GDM1 (cell line): ENCODE measurements at places on chromosomes 13 and 19.

GRCh38 chr13:35747594-35747993 is 271.1 kb upstream of the MAB21L1 start:
- no peak for DNase-seq

GRCh38 chr13:40362502-40362901 is 303.9 kb downstream of the FOXO1 start:
- DNase-seq: no peak

GRCh38 chr13:74778946-74779345 is 644.7 kb upstream of the KLF12 start:
- DNase-seq: no peak

- no peak for DNase-seq
Measured at GRCh38 chr19:5154129-5154798, 185.4 kb downstream of the KDM4B start.

DNA sequence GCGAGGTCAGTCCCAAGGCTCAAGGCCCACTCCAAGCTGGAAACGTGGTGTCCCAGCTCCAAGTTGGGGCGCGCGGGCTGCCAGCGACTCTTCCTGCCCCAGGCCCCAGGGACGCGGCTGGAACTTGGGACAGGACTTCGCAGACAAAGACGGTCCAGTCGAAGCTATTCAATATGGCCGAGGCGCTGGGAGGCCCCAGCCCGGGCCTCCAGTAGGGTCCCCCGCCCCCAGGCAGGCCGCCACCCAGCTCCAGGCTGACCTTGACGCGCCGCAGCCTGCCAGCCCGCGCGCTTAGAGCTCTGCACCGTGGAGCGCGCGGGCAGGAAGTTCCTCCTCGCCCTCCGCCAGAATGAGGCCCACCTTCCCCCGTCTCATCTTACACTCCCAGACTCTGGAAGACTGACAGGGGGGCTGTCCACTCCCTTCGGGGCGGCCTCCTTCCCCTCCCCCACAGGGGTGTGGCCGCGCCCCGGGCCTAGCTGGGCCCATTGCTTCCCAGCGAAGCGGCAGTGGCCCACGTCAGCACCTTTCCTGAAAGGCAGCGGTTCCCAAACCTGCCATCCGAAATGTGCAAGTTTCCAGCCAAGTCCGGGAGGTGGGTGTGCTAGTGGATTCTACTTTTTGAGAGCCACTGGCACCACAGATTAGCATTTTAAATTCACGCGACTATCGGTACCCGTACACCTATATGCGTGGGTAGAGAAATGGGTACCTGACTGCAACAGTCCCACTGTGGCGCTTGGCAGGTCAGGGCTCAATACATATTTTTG is at the start of gene CCDC8:
CCDC8 (minus strand) TSS at position 303 of the 770 bp plus-strand sequence. CDS start 754 bp downstream, outside the sequence.
- peak; percentile 56 for DNase-seq

- DNase-seq: no peak
Measured at GRCh38 chr13:23321535-23322241, 111.8 kb downstream of the SACS start.

DNA sequence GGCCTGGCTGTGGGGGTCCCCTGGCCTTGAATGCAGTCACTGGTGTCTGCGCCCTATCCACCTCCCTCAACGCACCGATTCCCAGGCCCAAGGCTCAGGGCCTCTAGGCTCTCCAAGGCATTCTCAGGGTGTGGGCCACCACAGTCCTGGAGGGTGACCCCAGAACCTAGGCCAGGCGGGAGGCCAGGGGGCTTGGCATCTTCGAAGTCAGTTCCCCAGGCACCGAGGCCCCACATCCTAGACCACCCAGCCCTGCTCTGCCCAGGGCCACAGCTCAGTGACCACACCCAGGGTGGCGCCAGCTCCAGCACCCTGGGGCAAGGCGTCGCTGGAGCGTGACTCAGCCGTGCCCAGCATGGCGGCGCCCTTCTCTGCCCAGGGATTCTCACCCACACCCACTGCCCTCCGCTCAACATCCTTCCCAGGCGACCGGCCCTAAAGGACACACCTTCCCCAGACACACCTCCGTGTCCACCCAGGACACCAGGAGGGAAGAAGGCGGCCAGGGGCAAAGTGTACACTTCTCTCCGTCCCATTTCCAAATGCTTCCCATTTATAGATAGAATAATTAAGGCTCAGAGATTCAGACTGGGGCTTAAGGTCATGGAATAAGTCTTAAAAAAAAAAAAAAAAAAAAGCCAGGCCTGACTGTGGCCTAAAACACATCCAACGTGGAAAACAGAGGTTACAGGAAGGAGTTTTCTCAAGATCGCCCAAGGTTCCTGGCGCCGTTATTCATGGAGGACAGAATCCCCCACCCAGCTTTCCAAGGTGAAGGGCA is 36.4 kb upstream of the NANOS3 start:
- no peak for DNase-seq

- no peak for DNase-seq
Measured at GRCh38 chr19:18227781-18228271, 1.6 kb upstream of the PDE4C start.

- DNase-seq: no peak
Measured at GRCh38 chr13:67071918-67072598, 158.1 kb downstream of the PCDH9 start.

DNA sequence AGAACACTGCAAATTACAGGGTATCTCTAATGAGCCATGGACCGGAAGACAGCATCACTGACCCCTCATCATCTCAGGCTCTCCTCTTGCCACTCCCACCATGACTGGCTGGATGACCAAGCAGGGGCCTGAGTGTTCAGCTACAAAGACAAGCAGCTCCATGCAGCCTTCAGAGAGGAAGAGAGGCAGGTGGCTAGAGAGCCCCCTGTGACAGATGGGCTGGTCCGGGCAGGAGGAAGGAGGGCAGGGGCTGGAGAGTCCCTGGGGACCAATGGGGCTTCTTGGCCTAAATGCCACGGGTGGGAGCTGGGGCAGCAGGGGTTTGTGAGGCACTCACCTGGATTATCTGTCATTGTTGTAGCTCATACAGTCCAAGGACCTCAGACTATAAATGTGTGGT is 12.8 kb upstream of the RASA3 start:
- no peak for DNase-seq

DNA sequence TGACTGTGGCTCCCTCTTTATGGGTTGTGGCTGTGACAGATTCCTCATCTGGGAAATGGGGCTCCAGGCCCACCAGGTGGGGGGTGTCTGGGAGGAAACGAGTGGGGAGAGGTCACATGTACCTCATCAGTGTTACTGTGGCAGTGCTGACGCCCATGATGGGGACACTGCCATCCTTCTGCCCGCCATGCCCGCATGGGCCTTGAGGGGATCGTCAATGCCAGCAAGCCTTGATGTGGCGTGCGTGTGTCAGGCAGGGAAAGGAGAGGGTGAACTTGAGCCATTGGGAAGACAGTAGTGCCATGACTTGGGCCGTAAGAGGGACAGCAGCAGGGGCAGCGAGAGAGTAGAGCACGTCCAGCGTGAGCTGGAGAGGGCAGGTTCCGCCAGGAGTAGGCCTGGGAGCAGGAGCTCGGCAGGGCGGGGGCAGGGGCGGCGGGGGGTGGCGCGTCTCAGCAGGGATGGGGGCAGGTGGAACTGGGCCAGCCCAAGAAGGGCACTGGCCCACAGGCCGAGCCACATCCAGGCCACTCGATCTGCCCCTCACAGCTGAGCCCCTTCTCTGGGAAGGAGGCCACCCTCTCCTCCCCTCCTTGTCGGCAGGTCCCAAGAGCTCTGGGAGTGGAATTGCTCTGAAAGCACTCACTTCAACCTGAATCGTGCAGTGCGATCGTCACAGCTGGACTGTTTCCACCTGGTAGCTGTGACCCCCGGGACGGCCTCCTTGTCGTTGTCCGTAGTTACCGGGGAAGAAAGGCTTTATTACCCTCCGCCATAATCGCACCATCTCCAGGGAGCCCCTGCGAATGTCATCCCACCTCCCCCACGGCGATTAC is 9.9 kb downstream of the KLHL26 start:
- DNase-seq: no peak

DNA sequence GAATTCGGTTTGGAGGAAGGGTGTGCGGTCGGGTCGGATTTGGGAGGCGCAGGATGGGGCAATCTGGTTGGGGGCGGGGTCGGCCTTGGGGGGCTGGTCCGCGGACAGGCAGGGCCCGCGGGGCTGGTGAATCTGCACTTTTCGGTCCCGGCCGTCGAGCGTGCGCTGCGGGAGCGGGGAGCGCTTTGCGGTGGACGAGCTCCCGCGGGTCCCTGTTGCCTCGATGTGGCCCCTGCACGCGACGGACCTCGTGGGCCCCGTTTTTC is 11.9 kb downstream of the PEAK3 start:
- DNase-seq: no peak

- DNase-seq: no peak
Measured at GRCh38 chr19:5240011-5240410, 100.6 kb downstream of the PTPRS start.

GRCh38 chr19:30557927-30558557 is 185.9 kb downstream of the ZNF536 start:
- DNase-seq: no peak

DNA sequence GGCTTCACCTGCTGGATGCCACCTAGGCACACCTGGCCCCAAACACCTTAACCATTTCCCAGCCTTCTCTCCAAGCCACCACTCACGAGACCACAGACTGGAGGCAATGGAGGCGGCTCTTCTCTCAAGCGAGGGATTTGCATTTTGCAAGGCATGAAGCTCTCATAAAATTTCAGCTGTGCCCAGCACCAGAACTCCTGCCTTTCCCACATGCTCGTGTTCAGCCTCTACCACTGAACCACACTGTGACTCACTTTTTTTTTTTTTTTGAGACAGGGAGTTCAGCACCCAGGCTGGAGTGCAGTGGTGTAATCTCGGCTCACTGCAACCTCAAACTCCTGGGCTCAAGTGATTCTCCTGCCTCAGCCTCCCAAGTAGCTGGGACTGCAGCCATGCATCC is 10.6 kb downstream of the NANOS3 start:
- DNase-seq: no peak

GRCh38 chr13:21095311-21095710 is 33.9 kb upstream of the LATS2 start:
- DNase-seq: no peak

GRCh38 chr19:7063764-7064418 is 5.4 kb upstream of the MBD3L3 start:
- no peak for DNase-seq

- no peak for DNase-seq
Measured at GRCh38 chr13:24097064-24097463, 63.5 kb upstream of the SPATA13 start.

GRCh38 chr13:94800423-94800822 is 88.1 kb upstream of the SOX21 start:
- no peak for DNase-seq

DNA sequence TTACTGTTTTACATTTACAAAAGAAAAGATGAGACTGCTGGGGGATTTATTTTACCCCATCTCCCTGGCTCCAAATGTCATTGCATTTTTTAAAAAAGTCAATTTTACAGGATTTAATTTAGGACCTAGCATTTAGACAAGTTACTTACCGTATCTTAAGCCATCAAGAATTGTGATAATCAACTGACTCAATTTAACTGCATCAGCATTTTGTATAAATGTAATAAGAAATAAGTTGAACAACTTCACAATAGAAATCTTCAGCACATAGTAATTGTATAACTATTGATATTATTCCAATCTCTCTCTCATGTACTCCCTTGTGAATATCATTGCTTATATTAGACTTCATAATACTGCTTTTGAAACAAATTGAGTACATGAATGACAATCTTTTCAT is 907.5 kb upstream of the SLC10A2 start:
- DNase-seq: no peak

- DNase-seq: no peak
Measured at GRCh38 chr13:27772651-27773425, 19.4 kb upstream of the GSX1 start.

GRCh38 chr19:2351591-2351990 is 8.5 kb upstream of the TMPRSS9 start:
- no peak for DNase-seq

GRCh38 chr13:47455626-47456025 is 545.4 kb downstream of the SUCLA2 start:
- no peak for DNase-seq

DNA sequence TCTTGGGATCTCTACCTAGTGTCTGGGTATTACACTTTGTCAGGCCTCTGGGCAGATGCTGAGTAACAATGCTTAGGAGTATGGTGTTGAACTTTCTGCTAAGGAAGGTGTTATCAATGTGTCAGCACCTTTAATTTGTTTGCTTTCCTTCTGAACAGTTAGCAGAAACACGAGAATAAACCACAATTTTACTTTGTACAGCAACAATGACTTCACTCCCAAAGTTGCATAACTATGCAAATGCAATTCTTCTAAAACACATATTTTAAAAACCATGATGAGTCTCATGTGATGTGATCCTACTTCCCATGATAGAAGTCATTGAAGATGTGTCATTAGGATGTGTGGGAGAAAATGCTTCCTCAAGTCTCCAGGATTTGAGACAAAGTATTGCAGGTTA is 155.0 kb downstream of the POSTN start:
- DNase-seq: no peak

DNA sequence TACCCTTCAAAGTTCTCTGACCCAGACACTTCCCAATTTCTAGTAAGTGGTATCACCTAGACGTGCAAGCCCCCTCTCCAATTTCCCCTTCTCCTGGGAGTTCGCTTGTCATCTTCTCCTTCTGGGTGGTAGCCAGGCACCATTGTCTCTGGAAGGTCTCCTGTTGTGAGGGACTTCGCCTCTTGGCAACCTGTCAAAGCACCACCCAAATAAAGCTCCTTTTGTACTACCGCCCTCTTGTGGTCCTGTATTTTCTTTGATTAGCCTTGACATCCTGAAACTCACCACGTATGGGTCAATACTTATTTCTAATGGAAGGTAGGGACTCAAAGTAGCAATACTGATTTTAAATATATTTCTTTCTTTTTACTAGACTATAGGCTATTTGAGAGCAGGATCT is 8.2 kb downstream of the GPC5 start:
- no peak for DNase-seq

GRCh38 chr19:40908976-40909375 is 26.9 kb upstream of the CYP2A7 start:
- DNase-seq: no peak

- DNase-seq: no peak
Measured at GRCh38 chr13:32528358-32528757, 10.2 kb downstream of the N4BP2L2 start.

DNA sequence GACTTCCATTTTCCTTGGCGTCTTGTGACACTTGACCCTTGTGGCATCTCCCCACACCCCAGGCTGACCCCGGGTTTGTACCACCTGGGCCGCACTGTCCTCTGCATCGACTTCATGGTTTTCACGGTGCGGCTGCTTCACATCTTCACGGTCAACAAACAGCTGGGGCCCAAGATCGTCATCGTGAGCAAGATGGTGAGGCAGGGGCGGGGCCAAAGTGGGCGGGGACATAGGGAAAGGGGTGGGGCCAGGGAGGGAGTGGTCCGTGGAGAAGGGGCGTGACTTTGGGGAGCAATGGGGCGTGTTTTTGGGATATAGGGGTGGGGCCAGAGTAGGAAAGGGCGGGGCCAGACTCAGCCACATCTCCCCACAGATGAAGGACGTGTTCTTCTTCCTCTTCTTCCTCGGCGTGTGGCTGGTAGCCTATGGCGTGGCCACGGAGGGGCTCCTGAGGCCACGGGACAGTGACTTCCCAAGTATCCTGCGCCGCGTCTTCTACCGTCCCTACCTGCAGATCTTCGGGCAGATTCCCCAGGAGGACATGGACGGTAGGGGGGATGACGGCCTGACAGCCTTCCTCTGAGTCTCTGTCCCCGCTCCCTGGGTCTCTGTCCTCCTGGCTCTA is 42.8 kb downstream of the TRPM4 start:
- DNase-seq: no peak
